Fibroblast of skin of abdomen (primary cell): ENCODE measurements at places on chromosomes 6 and 20.

- DNase-seq = no peak
These were observed 22.9 kb downstream of the QKI start for GRCh38 chr6:163437466-163437865.

GRCh38 chr6:105868823-105869460 is 217.2 kb upstream of the PRDM1 start:
- DNase-seq = no peak

DNA sequence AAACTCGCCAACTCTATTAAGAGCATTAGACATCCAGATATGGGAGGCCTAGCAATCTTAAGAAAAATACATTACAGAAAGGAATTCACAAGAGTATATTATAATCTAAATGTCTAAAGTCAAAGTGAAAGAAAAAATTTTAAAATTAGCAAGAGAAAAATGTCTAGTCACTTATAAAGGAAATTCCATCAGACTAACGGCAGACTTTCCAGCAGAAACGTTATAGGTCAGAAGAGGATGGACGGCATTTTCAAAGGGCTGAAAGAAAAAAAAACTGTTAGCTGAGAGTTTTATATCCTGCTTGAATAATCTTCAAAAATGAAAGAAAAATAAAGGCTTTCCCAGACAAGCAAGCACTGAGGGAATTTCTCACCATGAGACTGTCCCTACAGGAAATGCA is 269.0 kb downstream of the HDGFL1 start:
- no peak for DNase-seq

GRCh38 chr6:85185977-85186376 is 263.9 kb upstream of the NT5E start:
- peak; percentile 63 for DNase-seq

- DNase-seq = no peak
These were observed 28.6 kb downstream of the GPX5 start for GRCh38 chr6:28553986-28554881.

- DNase-seq = no peak
These were observed 436.7 kb upstream of the JAG1 start for GRCh38 chr20:11110535-11110934.

DNA sequence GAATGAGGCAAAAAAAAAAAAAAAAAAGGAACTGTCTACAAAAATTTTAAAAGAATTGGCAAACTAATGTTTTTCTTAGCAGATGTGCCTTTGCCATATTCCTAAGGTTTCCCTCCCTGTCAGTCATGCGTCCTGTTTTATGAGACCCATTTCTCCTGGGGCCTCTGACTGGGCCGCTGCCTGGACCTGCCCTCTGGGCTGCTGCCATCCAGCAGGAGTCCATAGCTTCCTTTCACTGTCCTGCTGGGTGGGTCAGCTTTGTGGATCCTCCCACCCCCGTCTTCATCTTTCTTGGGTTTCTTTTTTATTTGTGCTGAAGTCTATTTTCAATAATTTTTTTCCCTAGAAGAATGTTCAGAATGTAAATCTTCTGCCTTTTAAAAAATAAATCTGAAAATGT is 110.8 kb upstream of the SCP2D1 start:
- no peak for DNase-seq

GRCh38 chr6:155341130-155341828 is 27.0 kb upstream of the TFB1M start:
- peak; percentile 54 for DNase-seq

DNA sequence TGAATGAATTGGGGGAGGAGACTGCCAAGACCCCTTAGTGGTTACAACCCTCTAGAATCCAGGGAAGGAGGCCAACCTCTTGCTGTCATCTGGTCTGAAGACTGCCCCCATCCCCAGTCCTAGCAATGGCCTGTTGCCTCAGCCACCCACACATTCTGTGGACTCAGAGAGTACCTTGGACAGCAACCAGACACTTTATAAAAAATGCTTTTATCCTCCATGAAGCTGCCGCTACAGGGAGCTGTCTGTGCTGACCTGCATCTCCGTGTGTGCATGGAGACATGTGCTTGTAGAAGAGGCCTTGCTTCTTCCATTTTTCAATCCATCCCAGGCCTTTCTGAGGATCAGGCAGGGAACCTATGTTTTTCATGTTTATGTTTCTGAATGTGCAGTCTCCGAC is 15.2 kb downstream of the CDH22 start:
- peak; percentile 48 for DNase-seq

DNA sequence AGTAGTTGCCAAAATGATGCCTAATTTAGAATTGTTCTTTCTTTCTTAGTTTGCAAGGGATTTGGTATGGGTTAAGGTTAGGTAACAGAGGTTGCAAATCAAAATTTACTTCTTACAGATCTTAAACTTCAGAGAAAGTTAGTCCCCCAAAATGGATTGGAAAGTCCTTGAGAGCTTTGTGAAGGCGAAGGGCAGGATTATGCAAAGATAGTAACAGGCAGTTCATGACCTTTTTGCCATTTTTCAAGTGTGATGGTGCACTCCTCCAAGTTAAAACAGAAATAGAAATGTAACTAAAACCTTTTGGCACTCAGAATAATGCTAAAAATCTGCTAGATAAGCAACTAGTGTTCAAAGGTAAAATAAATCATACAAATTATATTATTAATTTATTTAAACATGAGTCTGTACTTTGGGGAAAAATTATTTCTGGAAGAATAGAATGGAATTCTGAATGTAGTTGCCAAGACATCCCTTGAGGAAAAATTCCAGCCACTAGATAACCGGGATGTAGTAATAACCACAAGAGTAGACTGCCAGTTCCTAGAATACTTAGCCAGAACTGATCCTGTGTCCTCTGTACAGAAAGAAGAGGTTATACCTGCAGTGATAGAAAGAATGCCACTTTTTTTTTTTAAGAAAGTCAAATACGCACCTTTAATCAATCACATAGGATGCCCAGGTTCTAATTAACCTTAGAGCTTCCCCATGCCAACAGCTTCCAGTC is 31.8 kb upstream of the DAAM2 start:
- DNase-seq = no peak

DNA sequence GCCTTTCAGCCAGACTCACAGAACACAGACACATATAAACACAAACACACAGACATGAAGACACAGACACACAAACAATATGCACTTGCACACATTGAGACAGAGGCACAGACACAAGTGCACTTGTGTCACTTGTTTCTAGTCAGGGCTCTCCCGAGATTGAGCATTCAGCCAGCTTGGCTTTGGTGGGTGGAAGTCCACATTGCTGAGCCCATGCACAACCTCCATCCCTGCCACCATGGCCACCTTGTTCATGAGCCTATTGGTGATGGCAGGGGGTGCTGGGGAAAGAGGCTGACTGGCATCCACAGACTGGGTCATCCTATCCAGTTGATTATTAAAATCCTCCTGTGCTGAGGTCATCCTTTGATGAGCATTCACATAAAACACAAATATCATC is 11.5 kb upstream of the CST7 start:
- no peak for DNase-seq

DNA sequence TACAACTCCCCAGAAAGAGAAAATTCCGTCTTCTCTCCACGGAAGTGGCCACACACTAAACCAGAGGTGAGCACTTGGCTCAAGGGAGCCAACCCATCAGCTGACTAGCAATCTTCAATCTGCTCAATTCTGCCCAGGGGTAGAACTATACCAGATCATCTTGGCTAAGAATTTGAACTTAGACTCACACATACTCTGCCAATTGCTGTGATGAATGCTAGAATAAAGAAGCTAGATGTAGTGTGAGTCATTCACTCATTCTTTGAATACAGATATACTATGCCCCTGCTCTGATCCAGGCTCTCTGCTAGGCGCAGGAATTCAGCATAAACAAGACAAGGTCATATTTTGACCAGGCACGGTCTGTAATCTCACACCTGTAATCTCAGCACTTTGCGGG is 147.9 kb upstream of the SHLD1 start:
- peak; percentile 10 for DNase-seq

DNA sequence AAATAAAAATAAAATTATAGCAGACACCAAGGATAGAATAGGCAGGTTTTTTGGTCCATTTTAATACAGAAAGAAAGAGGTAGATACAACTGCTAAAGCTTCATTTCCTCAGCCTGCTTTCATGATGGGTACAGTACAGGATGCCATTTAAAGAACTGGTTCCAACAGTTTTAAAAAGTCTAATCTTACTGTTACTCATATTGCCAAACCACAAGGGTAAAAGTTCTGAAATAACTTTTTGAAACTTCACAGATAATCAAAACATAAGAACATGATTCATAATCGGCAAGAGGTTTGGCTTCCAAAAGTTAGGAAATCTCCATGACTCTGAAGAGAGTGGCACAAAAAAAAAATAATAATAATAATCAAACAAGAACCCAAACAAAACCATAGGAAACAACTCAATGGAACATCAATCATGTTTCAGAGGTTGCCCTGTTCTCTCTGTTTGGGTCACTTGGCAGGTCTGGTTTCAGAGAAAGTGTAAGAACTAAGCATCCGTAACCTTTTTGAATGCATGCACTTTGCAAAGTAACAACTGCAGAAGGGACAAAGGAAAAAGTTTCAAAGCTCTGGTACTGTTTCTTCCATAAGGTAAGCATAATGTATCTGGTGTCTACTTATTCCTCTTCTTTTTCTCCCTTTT is 79.7 kb downstream of the SMLR1 start:
- peak; percentile 37 for DNase-seq

GRCh38 chr6:39929733-39930461 is 4.4 kb downstream of the MOCS1 start:
- peak; percentile 24 for DNase-seq

DNA sequence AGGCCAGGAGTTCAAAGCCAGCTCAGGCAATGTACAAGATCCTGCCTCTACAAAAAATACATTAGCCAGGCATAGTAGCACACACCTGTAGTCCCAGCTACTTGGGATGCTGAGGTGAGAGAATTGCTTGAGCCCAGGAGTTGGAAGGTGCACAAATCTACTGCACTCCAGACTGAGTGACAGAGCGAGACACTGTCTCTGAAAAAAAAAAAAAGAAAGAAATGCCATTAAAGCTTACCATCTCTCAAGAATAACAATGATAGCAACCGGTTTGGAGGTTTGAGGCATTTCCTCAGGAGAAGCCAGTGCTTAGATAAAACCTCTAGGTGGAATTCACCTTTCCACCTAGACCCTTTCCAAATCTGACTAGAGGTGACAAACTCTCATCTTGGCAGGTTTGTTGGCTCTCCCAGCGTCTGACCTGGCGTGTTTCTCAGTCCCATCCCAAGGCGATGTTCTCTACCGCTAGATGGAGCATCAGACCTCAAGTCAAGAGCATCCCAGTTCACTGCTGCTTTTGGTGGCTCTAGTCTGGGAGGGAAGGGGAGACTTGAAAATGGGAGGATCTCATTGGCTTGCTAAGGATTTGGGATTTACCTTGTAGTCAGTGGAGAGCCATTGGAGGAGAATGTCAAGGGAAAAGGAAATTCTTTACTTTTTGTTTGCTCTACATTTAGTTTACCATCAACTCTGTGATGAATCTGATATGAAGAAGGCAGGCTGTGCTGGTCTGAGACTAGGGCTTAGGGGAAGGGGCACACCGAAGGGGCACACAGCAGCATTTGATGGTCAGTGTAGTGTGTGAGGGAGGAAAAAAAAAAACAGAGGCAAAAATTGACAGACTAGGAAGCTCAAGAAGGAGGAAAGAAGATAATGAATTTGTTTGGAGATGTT is 67.9 kb downstream of the NCOA7 start:
- DNase-seq = peak; percentile 59

DNA sequence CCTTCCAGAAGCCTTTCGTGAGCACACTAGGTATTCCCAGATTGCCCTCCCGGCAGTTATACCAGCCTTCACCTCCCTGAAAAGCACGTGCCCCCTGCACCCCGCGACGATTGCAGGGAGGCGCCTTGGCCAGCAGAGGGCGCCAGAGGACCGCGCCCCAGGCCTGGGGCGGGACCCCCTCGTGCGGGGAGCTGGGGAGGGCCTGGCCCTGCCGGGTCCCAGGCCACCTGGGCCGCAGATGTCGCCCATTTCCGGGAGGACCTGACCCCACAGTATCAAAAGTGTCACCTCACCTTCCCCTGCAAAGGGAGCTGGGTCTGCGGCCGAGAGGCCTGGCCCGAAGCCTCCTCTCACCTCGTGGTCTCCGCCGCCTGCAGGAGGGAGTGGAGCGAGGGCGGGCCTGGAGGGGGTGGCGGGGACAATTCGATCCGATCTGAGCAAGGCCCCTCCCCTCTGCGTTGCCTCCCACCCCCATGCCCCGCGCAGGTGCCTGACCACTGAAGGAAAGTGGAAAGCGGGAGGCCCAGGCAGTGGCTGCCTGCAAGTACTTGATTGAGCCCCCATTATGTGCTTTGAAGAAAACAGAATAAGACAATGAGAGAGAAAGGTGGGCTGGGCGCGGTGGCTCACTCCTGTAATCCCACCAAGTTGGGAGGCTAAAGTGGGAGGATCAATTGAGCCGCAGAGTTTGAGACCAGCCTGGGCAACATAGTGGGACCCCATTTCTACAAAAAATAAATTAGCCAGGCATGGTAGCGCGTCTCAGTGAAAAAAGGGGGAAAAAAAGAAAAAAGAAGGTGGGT is 3.5 kb upstream of the SNAI1 start:
- DNase-seq = peak; percentile 38
